CD4-positive, alpha-beta T cell treated with Interleukin-15 for 4 hours (primary cell): ENCODE measurements at places on chromosomes 5 and 9.

- DNase-seq: no peak
Measured at GRCh38 chr5:122858451-122858850, 13.0 kb downstream of the SNX24 start.

DNA sequence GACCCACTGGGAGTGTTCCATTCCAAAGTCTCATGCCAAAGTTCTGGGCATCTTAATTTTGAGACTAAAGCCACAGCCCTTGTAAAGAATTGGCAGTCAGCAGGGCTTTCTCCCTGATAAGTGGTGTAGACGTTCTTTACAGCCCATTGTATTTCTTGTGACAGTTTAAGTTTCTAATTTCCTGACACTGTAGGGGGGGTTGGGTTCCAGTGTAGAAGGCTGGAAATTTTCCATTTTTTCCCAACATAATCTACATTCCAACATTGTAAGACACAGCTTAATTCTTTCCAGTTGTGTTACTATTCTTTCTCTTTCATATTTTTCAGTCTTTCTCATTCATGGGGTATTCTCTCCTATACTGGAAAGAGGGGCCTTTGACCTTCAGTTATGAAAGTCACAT, 121.1 kb downstream of the FBXL7 start:
- no peak for DNase-seq

- DNase-seq: peak; percentile 69
Measured at GRCh38 chr9:114592356-114592755, 4.8 kb downstream of the ATP6V1G1 start.

DNA sequence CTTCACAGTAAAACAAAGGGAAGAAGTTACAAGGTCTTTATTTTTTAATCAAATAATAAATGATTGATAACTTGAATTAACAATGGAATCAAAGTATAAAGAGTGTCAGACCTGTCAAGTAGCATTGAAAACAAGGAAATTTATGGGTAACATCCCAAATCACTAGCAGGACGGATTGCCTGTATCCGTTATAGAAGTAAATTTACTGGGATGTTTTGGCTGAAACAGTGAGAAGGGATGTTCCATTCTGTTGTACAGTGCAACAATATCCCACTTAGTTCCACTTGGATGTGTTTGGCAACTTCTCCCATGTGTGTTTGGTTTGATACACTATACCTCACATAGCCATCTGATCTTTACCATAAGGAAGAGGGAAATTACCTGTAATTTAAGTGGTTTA, 421.0 kb upstream of the CHD1 start:
- no peak for DNase-seq

- no peak for DNase-seq
Measured at GRCh38 chr5:76199336-76200318, 116.4 kb downstream of the SV2C start.

GRCh38 chr5:93359960-93360305, 221.1 kb downstream of the NR2F1-AS1 start:
- no peak for DNase-seq

GRCh38 chr9:75238311-75238976, 150.1 kb downstream of the OSTF1 start:
- DNase-seq: peak; percentile 64

DNA sequence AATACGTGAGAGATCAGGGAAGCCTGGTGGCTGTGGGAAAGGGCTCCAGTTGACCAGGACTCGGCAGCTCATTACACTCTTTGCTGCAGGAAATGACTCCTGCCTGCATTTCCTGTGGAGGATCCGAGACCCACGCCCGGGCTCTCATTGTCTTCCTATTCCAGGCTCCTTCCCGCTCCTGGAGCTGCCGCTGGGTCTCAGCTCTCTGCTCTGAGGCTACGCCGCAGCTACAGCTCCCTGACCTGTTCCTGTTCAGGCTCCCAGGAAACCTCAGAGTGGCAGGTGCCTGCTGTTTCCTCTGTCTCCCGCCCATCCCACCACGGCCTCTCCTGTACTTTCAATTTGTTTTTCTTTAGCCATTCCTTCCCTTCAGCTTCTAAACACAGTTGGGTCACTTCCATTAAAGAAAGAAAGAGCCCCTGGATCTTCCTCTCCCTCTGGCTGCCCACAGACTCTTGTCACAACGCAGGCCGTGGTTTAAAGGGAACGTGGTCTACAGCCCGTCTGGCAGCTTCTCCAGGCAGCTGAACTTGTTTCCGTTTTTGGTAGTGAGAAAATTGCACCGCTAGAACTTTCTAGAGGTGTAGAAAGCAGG, 71.5 kb downstream of the IL6ST start:
- no peak for DNase-seq

GRCh38 chr5:8098081-8098480, 229.1 kb downstream of the MTRR start:
- DNase-seq: no peak

DNA sequence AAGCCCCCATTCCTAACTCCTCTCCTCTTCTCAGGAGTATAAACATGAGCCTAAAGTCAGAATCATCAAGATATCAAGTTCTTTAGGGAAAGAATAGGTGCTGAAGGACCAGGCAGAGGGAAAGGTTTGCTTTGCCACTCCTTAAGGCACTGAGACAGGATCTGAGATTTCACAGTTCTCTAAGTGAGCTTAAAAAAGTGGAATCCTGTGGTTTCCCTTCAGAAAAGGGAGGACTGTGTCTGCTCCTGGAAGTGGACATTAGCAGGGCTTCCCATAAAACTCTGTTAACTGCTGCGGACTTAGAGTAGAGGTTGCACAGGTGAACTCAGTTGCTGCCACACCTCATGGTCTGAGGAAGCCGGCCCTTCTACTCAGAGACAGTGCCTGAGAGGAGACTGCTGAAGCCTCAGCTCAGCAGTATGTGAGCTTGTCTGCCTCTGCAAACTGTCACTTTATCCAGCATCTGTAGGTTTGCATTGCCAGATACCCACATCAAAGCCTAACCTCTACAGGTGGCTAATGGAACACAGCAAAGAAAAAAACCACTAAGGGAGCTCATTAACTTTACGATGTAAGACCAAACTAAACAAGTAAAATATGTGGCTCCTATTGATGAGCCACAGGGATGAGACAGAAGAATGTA, 42.9 kb downstream of the RIC1 start:
- peak; percentile 31 for DNase-seq

DNA sequence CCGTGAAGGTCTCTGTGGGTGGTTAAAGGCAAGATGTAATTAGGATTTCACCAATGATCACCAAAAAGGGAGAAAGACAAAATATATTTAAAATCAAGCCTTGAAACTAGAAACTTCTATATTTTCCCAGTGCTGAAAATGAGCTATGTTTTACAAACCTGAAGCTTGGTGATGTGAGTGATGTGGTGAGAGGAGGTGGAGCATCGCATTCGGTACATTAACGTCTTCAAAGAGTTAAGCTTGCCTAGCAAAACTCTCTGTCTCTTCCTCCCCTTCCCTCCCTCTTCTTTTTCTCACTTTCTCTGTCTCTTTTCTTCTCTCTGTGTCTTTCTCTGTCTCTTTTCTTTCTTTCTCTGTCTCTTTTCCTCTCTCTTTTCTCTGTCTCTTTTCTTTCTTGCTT, 347.3 kb upstream of the IRX2 start:
- DNase-seq: no peak

DNA sequence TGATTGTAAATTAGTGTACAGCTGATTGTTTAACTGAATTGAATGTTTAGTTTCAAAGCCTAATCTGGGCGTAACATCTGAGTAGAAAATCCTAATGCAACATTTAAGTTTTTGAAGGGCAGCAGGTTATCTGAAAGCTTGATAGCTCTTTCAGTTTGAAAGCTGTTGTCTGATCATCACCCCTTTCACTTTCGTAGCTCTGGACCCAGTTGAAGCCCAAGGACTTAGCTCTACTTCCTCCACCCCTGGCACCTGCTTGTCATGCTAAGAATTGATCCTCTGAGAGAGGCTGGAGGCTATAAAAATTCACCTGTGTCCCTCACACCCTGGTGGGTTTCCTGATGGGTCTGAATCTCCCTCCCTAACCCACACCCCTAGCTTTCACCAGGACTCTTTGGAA, 86.0 kb downstream of the ZFAND5 start:
- DNase-seq: no peak

GRCh38 chr9:38437193-38437823, 13.1 kb upstream of the IGFBPL1 start:
- DNase-seq: no peak

- no peak for DNase-seq
Measured at GRCh38 chr5:56700711-56701110, 114.6 kb upstream of the MAP3K1 start.

DNA sequence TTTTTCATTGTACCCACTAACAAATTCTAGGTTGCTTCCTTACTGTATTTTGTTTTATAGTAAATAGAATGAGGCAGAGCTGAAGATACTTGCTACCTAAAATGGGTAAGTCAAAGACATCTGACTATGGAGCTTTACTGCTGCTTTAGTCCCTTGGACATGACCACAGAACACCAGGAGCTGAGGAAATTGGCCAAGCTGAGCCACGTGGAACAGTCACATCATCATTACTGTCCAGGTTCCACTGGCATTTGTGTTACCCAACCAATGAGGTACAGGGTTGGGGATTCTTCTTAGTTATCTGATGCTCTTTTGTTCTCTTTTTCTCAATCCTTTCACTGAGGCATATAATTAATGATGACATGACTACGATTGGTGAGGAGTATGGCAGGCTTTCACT, 47.1 kb downstream of the SSBP2 start:
- DNase-seq: no peak

- DNase-seq: no peak
Measured at GRCh38 chr5:24899180-24899579, 254.4 kb upstream of the CDH10 start.
